ENCODE measurements at places on chromosomes 4 and X. TPM values are rescaled to one million over a fixed set of nuclear protein-coding genes. Genes with fewer than 3 reads are reported as not detected.

DNA sequence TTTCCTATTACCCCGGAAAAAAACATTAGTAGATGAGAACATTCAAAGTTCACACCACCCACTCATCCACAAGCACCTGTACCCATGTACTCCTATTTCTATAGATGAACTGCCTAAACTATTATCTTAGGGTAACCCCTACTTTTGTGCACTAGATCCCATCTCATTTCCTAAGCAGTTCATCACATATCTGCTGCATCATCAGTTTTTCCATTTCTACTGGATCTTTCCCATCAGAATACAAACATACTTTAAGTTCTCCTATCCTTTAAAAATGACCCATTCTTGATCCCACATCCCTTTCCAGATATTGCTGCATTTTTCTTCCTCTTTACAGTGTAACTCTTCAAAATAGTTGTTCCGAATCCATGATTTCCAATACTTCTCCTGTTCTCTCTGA is 81.0 kb downstream of the PRSS12 start:
- DNase-seq = no peak

- DNase-seq = peak; percentile 57
Measured at GRCh38 chrX:119004920-119005524, 30.6 kb downstream of the LONRF3 start.

DNA sequence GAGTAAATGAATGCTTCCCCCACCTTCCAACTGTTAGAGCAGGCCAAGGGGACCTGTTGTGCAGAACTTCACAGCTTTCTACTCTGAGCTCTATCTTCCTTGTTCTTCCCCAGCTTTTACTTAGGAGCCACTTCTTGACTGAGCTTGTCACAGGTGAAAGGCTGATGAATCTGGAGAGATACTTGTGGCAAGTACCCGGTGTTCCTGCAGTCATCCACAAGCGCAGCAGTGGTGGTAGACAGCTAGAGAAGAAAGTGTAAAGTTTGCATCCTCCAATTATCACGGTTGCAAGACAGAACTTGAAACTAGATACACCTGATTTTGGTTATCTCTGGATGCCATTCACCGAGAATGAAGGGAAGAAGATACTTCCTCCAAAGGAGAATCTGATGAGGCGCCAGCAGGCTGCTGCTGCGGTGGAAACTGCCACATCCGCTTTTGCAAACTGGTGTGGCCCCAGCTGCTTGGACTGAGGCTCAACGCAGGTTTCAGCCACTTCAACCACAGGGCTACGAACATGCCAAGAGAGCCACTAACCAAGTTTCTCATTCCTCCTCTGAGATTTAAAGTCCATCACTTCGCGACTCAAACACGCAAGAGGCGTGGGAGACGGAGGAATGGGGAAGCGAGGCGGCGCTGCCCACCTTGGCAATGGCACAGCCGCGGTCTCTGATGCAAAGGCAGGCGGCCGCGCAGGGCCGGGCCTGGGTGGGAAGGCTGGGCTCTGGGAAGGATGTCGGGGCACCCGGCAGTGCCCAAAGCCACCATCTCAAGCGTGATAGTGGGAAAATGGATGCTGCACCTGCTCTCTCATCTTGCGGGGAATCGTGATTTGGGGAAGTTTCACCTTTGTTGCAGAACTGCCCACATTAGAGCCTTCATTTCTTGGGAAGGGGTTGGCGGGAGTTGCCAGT is 1.3 kb upstream of the FHIP1A start:
- DNase-seq = no peak

- peak; percentile 38 for DNase-seq
Measured at GRCh38 chrX:145405012-145405411, 157.7 kb downstream of the SPANXN1 start.

DNA sequence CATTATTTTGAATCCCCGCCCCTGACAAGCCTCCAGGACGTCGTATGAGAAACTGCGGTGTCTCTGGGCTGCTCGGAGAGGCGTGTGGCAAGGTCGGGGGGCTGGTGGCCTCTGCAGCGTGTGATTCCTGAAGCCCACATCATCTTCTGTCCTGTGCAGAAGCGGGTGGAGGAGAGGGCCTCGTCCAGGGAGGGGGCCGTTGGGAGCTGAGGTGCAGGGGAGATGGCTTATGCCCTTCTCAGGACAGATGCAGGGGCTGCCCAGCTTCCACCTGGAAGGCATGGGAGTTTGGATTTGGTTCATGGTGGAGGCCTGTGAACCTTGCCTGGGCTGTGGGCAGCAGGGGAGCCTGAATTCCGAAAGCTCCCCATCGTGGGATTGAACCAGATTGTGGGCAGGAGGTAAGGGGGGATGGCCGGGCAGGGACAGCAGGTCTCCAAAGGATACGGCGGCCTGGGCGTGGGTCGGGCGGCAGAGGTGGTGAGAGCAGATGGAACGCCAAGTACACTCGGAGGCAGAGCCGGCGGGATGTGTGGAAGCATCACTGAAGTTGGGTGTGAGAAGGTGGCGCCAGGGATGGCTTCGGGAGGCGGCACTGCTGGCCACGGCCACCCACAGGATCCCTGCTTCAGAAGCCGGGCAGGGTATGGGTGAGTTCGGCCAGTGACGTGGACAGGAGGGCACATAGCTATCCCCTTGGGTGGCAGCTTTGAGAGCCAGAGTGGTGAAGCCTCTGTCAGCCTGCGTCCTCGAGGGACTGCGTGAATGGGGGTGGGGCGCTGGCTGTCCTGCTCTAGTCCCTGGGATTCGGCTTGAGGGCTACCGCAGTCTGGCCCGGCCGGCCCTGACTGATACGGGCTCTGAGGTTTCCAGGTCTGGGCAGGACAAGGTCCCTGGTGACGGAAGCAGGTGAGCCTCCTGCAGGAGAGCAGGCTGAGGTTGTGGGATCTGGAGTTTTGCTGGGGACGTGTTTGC is 76.3 kb upstream of the ADRA2C start:
- no peak for DNase-seq

CETN2 gene
- 63.3 TPM for total RNA-seq
